ENCODE measurements at places on chromosomes 7 and 10. TPM values are rescaled to one million over a fixed set of nuclear protein-coding genes. Genes with fewer than 3 reads are reported as not detected.

DNA sequence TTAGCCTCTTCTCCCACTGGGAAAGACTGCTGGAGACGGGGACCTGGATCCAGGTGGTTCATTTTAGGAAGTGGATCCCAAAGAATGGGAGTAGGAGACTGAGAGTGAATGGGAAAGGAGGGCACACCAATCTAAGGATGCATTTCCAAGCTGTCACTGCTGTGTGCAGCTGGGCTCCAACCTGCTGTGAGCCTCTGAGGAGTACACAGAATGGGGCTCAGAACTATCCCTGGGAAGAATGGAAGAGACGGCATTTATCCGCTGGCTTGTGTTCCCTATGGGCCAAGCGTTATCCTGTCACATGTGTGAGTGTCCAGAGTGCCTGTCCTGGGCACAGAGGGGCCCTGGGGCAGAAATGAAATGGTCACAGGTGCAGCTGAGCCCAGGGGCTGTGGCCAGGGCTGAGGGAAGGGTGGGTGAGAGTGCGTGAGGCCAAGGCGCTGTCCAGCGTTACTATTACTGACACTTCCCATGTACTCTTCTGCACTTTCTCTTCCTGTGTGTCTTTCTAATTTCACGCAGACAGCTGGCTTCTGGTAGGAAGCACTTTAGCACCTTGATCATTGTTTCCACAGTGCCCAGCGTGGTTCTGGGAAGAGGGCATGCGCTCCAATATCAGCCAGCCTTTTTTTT lies 35.4 kb upstream of the PODXL start:
- DNase-seq = no peak

- no peak for DNase-seq
Observed at GRCh38 chr10:43699516-43699915, 50.8 kb upstream of the ZNF32 start.

- DNase-seq = no peak
Observed at GRCh38 chr10:6601246-6601805, 21.2 kb upstream of the PRKCQ start.

- DNase-seq = no peak
Observed at GRCh38 chr10:49279015-49279880, 19.7 kb upstream of the C10orf71 start.

DNA sequence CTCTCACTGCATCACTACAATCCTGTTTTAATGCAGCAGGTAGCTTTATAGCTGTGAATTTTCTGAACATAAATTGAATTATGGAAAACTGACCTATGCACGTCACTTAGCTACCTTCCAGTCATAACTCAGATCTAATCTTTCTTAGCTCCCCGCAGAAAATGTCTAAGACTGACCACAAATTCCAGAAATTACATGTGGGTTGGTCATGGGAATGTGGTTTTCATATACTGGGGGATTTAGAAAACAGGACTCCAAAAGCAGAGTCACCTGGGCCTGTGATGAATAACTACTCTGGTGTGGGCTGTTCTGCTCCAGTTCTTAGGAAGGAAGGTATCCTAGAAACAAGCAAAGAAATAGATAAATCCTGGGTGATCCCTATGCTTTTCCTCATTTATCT lies 178.4 kb upstream of the LRRTM3 start:
- DNase-seq = no peak

GRCh38 chr7:108252177-108252576 lies 122.0 kb upstream of the LAMB4 start:
- no peak for DNase-seq

GRCh38 chr10:96991313-96991841 lies 159.3 kb downstream of the LCOR start:
- peak; percentile 56 for DNase-seq

Gene MAP3K8
- polyA plus RNA-seq = 7.7 TPM

Gene TBX20
- polyA plus RNA-seq = not detected
